ENCODE measurements at places on chromosomes 5 and 9. TPM values are rescaled to one million over a fixed set of nuclear protein-coding genes. Genes with fewer than 3 reads are reported as not detected.

The ADAMTSL1 gene
- 2.5 TPM for total RNA-seq

The SNCAIP gene
- 10.2 TPM for total RNA-seq

The SPATA31E1 gene
- 0.21 TPM for total RNA-seq

The SH3TC2 gene
- total RNA-seq, result 9.3 TPM

The TTC1 gene
- 49.4 TPM for total RNA-seq

The CDH6 gene
- 233 TPM for total RNA-seq

The MAMDC2 gene
- 0.21 TPM for total RNA-seq

The GZMA gene
- total RNA-seq, result not detected

The SEMA5A gene
- 31.9 TPM for total RNA-seq

The C9orf153 gene
- total RNA-seq, result 0.19 TPM
